A172 (cell line): ENCODE measurements at places on chromosomes 3 and 15.
A peak's percentile ranks its signal among the peaks of the same experiment; 100 is the strongest.

GRCh38 chr3:110815008-110815583 lies 256.5 kb upstream of the NECTIN3 start:
- DNase-seq, result peak; percentile 84

DNA sequence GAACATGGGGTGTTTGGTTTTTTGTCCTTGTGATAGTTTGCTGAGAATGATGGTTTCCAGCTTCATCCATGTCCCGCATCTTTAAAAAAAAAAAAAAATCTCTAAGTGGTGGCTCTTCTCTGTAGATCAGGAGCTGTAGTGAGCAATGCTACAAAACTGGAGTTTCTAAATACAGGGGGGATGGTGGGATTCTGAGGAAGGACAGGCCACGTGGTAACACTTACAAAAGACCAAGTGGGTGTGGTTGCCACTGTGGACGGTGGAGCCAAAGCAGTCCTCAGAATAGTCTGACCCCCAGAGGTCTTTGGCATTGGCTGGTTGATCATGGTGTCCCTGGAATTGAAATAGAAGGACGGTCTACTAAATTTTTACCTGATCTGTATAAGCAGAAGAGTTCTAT lies 7.7 kb downstream of the CCRL2 start:
- no peak for DNase-seq

DNA sequence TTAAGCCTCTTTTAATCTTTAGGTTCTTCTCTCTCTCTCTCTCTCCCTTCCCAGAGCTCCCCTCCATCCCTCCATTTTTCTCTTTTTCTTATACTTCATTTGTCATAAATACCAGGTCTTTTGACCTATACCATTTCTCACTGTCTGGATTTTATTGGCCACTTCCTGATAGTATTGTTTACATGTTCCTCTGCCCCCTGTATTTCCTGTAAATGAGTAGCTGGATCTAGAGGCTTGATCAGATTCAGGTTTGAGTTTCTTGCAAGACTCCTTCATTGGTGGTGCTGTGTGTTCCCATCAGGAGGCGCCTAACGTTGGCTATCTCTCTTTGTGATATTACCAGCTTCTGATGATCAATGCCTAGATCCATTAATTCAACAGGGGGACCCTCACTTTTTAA lies 42.2 kb downstream of the DAPK2 start:
- DNase-seq, result no peak

- peak; percentile 32 for DNase-seq
These were observed 583.8 kb downstream of the FOXP1 start for GRCh38 chr3:70999730-71000129.

- no peak for DNase-seq
These were observed 76.7 kb upstream of the LPP start for GRCh38 chr3:188077160-188077799.

DNA sequence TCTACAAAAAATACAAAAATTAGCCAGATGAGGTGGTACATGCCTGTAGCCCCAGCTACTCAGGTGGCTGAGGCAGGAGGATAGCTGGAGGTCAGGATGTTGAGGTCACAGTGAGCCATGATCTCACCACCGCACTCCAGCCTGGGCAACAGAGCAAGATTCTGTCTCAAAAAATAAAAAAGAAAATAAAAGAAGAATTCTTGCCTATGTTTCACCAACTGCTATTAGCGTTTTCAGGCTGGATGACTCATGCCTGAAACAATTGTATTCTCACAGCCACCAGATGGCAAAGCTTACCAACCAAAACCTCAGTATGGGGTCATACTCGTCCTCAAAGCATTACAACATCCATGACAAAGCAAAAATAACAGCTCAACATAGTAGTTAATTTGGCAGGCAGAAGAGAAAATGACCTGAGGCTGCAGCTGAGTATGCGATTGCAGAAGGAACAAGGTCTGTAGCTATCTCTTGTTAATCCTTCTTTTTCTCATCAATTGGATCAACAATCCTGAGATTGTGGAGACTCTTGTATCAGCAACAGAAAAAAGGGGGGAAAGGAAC lies 52.2 kb downstream of the TP53BP1 start:
- peak; percentile 95 for DNase-seq

GRCh38 chr3:152069871-152070270 lies 196.4 kb downstream of the SUCNR1 start:
- peak; percentile 53 for DNase-seq

GRCh38 chr3:124234852-124235252 lies 242.9 kb upstream of the ROPN1 start:
- DNase-seq, result no peak

- no peak for DNase-seq
These were observed 261.4 kb upstream of the C2CD4B start for GRCh38 chr15:62426387-62426956.
